MV-4-11 (cell line): ENCODE measurements at places on chromosomes 11 and 22.

GRCh38 chr11:132115454-132115853 lies 745.0 kb downstream of the NTM start:
- DNase-seq, result no peak

- no peak for DNase-seq
Measured at GRCh38 chr22:35043252-35043933, 22.6 kb upstream of the ISX start.

DNA sequence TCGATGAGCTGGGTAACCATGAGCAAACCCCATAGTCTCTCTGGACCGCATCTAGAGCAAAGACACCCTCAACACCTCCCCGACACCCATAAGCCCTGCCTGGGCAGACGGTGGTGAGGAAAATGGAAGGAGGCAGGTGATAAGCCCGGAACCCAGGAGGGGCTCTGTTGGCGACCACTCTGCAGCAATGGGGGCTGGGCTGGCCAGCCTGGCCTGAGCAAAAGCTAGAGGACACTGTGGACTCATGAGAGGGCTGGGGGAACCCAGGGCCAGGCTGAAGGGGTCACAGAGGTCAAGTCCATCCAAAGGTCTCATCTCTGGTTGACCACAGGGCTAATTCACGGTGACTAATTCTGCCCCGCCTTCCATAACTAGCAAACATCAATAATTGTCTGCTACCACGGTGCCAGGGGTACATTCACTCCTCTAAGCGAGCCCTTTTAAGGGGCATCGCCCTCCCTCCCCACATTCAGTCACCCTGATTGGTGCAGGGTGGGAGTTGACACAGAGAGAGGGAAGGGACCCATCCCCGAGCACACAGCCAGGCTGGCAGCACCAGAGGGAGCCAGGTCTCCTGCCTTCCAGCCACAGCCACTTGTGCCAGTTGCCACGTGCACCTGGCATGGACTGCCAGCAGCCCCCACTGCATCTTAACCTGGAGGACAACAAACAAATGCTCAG lies 4.0 kb downstream of the PYGM start:
- no peak for DNase-seq

DNA sequence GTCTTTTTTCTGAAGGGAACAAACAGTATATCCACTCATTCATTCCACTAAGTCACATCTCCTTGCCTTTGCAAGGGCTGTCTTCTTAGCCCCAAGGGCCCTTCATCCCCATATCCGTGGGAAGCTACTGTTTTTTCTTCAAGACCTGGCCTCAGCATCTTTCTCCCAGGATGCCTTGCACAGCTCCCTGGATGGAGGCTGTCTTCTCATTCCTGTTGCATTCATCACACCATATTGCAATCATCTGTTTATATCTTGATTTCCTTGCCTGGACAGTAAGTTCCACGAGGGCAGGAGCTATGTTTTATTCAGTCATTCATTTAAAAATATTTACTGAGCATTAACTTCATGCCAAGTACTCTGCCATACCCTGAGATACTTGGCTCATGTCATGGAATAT lies 29.3 kb upstream of the NECTIN1 start:
- no peak for DNase-seq

DNA sequence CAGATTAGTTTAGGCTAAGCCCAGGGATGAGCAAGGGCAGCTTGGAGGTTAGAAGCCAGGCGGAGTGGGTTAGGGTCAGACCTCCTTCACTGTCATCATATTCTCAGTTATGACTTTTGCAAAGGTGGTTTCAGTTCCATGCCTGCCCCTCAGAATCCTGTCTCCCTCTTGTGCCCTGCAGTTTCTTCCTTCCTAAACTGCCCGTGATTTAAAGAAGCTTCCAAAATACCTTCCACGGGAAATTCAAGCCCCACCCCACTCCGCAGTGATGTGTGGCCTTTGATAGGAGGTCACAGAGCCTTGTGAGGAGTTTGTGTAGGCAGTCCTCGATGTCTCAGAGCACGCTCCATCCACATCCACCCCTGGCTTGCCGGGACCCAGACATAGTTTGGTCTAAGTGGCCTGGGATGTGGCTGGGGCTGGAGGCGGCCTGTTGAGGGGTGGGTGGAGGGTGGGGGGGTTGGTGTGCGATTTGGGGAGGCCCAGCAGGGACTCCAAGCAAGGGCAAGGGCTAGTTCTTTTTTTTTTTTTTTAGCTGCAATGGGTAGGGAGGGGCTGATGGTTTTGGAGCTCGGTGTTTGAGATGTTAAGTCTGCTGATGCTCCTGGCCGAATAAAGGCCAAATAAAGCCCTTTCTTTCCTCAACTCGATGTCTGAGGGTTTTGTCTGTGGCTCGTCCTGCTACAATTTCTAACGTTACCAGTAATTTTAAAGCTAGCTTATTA lies 1.6 kb upstream of the IFITM1 start:
- no peak for DNase-seq
